ENCODE measurements at places on chromosomes 16 and 17.

- DNase-seq = no peak
These were observed 555.0 kb upstream of the RBFOX1 start for GRCh38 chr16:6777624-6778023.

GRCh38 chr17:32265192-32265923 lies at the start of gene RHBDL3:
Gene RHBDL3, plus strand, starts transcription at chr17:32265832. Its CDS starts 358 bp downstream, at chr17:32266190.
- DNase-seq = no peak

DNA sequence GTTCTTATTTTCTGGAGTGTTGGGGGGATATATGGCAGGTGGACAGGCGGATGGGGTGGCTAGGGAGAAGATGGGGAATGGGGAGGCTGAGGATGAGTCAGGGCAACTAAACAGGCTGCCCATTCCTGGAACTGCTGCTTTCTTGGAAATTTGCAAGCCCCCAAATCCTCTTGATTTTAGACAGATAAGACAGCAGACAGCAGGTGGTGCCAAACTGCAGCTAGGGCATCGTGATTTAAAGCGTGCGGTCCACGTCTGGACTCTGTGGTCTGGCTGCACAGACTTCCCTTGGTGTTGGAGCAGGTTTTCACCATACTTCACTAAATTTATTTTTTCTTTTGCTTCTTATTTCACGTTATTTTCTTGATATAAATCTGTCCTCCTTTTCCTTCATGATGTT lies 10.9 kb upstream of the KRT24 start:
- DNase-seq = no peak

GRCh38 chr16:25165284-25165683 lies 51.5 kb upstream of the AQP8 start:
- no peak for DNase-seq

Measured in inflammatory macrophage treated with lipopolysaccharide for 1 hour (primary cell).